ENCODE measurements at places on chromosomes 13 and 19.
A peak's percentile ranks its signal among the peaks of the same experiment; 100 is the strongest.

DNA sequence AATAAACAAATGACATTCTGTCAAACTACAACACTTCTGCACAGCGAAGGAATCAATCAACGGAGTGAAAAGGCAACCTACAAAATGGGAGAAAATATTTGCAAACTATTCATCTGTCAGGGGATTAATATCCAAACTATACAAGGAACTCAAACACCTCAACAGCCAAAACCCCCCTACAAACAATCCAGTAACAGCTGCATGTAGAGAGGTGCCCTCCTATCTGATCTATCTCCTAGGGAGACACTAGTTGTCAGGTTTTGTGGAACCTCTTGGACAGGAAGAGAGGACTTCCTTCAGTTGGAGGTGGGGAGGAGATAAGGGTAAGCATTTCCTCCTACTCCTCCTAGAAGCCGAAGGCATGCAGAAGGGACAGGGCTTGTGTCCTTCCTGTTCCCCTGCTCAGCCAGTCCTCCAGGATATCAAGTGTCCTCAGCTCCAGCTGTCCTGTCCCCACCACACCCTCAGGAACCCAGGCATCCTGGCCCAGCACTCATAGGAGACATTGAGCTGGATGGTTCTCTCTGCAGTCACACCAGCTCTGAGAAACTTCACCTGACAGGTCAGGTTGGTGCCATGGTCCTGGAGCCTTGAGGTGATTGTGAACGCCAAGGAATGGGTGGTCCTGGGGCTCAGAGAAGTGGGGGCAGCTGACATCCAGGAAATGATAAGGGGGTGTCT lies 9.8 kb upstream of the SIGLEC8 start:
- DNase-seq = no peak

- DNase-seq = no peak
These were observed 19.8 kb downstream of the LRRC4B start for GRCh38 chr19:50548191-50549058.

- DNase-seq = no peak
These were observed at the start of gene HS6ST3 for GRCh38 chr13:96089749-96090239. TSS of gene HS6ST3 (plus strand) at chr13:96090107.

GRCh38 chr19:16790051-16790450 lies 39.1 kb upstream of the SIN3B start:
- no peak for DNase-seq

DNA sequence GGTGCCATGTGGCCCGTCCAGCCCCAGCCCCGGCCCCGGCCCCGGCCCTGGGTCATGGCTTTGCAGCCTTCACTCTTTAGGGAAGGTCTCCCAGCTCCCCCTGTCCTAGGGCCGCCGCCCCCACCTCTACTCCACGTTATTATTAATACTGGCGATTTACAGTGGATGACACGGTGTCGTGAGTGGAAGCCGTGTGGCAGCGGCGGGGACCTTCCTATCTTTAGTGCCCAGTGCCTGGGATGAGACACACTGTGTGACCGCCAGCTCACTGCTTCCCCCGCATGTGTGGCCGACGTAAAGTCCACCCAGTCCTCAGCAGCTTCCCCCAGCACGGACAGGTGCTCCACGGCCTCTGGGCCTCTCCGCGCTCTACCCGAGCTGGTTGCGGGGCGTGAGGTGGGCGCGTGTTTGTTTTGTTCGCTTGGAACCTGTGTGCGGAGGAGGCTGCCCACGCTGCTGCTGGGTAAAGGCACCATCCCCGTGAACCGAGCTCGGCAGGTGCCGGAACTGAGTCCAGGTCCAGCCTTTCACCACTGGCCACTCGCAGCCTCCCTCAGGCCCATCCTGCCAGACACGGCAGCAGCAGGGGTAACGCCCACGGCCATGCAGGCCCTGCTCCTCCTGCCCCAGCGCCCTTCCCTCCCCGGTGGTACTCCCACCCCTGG lies 70.9 kb upstream of the MCF2L start:
- DNase-seq = no peak

- DNase-seq = no peak
These were observed 36.0 kb upstream of the KPNA3 start for GRCh38 chr13:49828453-49828852.

- DNase-seq = no peak
These were observed 5.8 kb upstream of the TLE2 start for GRCh38 chr19:3034656-3035541.

- no peak for DNase-seq
These were observed at the start of gene N4BP2L1 for GRCh38 chr13:32427852-32428580. TSS of gene N4BP2L1 (minus strand) at chr13:32428130. CDS start at chr13:32428082, 48 bp downstream.

DNA sequence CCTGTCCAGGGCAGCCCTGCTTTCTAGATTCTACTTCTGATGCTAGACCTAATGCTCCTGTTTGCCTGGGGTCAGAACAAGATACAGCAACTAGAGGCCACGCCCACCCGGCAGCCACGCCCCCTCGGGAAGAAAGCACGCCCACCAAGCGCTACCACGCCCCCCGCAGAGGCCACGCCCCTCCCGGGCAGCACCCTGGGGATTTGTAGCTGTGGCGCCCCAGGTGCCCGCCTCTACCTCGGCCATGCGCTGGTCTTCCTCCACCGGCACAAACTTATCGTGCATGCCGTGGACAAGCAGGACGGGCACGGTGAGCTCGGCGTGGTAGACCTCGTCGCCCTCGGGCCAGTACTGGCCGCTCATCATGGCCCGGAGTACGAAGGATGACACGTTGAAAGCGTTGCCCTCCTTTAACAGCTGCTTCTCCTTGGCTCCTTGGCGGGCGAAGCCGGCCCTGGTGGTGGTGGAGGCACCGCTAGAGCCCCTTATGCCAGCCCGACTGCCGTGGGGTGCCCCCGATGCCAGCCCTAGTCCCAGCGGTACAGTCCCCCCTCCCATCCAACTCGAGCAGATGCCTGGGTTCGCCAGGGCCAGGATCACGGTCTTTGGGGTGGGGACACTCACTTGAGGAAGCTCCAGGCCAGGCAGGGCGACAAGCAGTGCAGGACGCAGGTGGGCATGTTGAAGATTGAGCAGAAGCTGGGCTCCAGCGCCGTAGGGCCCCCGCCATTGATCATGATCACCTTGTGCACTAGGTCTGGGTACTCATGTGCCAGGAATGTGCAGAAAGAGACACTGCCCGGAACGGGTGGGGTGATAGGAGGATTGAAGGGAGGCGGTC lies 9.0 kb downstream of the ABHD8 start:
- DNase-seq = no peak

DNA sequence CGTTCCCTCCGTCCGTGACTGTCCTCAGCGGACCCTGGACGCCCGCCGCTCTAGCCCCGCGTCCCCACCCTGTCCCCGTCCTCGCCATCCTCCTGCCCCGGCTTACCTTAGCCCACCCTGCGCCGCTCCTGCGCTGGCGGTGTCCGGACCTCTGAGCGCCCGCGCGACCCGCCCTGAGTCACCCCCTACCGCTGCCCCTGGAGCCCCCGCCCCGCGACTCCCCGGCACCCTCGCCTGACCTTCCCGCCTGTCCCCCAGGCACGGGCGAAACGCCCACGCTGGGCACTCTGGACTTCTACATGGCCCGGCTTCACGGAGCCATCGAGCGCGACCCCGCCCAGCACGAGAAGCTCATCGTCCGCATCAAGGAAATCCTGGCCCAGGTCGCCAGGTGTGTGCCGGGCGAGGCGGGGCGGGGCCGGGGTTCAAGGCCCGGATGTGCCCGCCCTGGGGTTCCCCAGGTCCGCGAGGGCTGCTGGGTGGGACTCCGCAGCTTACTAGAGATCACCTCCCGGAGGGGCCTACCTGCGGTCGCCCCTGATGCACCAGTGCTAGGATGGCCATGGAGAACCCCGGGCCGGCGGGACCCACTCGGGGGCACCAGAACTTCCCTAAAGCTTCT lies 5.1 kb downstream of the HMG20B start:
- no peak for DNase-seq

DNA sequence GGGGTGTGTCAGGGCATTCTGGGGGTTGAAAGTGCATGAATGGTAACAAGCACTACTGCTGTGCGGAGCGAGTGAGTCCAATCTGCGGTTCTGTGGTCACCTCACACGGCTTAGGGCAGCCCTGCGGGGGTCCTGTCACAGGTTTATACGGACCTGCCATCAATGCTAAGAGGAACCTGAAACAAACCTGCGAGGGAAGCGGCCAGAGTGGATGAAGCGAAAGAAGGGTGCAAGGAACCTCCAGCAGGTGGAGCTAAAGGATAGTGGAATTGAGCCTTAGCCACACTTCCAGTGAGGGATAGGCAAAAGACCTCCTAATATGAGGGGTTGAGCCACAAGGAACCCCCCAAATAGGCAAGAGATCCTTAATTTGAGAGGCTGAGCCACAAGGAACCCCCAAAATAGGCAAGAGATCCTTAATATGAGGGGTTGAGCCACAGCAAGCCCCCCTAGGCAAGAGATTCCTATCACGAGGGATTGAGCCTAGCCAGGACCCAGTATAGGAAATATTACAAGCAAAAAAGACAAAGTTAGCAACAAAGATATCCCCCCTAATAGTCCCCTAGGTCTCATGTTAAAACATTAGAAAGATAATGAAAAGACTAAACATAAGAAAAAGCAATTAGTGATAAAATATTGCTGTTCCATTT lies 6.3 kb upstream of the ZNF69 start:
- peak; percentile 18 for DNase-seq

DNA sequence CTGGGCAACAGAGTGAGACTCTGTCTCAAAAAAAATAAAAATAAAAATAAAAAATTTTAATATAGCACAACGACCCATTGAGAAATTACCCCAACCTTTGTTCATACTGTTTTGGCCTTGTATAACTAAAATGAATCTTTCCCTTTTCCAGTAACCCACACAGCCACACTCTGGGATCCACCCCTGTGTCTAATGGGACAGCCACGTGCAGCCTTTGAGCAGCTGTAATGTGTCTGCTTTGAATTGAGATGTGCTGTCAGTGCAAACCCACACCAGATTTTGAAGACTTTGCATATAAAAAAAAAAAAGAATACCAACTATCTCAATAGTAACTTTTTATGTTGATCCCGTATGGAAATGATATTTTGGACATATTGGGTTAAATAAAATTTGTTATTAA lies 112.7 kb upstream of the UBL3 start:
- no peak for DNase-seq

DNA sequence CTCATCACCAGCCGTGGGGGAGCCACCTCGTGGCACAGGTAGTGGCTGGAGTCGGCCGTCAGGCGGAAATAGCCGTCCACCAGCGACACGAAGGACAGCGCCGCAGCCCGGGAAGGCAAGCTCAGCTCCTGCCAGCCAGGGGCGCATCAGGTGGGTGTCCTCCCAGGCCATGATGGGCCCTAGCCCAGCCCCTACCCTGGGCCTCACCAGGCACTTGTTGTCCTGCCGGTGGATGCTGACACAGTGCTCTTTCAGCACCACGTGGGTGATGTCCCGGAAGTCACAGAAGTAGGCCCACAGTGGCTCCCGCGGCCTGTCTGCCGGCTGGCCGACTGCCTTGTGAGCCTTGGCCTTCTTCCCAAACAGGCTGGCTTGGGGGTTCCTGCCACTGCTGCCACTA lies 15.7 kb downstream of the TYK2 start:
- no peak for DNase-seq

GRCh38 chr13:24279327-24280110 lies 29.9 kb upstream of the C1QTNF9 start:
- DNase-seq = no peak

DNA sequence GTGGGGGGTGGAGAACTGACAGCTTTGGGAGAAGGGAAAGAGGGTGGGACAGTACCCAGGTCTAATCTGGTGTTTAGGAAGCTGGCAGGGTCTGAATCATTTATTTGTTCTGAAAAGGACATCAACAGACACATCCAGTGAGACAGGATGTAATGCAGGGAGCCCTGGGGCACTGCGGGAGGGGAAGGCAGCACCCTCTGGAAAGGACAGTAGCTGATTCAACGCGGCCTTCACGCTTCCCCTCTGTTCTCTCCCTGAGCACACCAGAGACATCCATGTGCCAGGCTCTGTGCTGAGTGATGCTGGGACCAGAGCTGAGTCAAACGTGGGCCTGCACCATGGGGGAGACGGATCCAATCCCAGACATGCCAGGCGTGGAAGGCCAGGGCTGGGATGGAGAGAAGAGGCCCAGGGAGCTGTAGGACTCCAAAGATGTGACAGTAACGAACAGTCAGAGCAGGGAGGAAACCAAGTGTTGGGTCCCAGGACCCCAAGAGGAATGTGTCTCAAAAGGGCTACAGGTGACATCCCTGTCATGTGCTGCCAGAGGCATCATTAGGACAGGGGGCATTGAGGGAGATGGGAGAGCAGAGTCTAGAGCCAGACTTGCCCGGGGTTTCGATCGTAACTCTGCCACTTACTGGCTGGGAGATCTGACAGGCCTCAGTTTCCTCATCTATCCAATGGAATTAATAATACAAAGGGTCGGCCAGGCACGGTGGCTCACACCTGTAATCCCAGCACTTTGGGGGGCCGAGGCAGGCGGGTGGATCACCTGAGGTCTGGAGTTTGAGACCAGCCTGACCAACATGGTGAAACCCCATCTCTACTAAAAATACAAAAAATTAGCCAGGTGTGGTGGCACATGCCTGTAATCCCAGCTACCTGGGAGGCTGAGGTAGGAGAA lies 1.7 kb downstream of the ETFB start:
- no peak for DNase-seq

DNA sequence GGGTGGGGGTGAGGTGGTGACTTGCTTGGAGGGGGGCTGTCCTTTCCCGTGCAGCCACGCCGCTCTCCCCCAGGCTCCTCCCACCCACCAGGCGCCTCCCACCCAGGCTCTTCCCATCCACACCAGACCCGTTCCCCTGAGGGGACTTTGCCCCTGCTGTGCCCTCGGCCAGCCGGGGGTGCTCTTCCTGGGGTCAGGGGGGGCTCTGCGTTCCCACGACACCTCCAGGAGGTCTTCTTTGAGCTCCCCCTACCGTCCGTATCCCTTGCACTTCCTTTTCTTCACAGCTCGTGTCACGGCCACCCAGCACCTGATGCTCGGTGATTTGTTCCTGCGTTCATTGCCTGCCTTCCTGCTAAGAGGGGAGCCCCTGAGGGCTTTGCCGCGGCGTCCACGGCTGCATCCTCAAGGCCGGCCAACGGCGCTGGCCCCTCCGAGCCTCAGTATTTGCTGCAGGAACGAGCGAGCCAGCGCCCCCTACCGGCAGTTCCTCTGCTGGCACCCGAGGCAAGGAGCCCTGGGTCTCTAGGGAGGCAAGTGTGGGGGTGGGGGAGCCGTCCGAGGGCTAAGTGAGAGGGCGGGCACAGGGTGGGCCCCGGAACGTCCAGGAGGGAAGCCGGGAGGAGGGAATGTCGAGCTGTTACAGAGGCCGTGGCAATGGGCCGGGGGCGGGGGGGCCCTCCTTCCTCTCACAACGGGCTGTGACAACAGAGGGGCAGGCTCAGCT lies 11.8 kb downstream of the LRRC4B start:
- DNase-seq = peak; percentile 25

GRCh38 chr19:11480715-11481533 lies at the start of gene ELAVL3:
TSS of gene ELAVL3 (minus strand) at chr19:11481046. CDS start at chr19:11480608, 438 bp downstream.
- DNase-seq = peak; percentile 23

DNA sequence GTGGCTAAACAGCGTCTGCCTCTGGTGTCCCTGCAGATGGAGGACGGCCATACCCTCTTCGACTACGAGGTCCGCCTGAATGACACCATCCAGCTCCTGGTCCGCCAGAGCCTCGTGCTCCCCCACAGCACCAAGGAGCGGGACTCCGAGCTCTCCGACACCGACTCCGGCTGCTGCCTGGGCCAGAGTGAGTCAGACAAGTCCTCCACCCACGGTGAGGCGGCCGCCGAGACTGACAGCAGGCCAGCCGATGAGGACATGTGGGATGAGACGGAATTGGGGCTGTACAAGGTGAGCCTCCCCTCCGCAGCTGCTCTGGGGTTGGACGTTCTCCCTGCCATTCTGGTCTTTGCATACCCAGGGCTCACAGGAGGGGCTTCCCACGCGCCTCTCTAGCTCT lies 19.9 kb downstream of the UHRF1 start:
- DNase-seq = no peak

GRCh38 chr13:20428666-20429644 lies 96.7 kb downstream of the CRYL1 start:
- DNase-seq = no peak

Measured in NCI-H2107 (cell line).